Stimulated activated CD8-positive, alpha-beta memory T cell treated with anti-CD3 and anti-CD28 coated beads, Interleukin-7, amount 100 ng/mL, for 4 hours (primary cell): ENCODE measurements at places on chromosomes 12 and 14.

- no peak for DNase-seq
Measured at GRCh38 chr12:88934163-88934747, 354.0 kb upstream of the KITLG start.

DNA sequence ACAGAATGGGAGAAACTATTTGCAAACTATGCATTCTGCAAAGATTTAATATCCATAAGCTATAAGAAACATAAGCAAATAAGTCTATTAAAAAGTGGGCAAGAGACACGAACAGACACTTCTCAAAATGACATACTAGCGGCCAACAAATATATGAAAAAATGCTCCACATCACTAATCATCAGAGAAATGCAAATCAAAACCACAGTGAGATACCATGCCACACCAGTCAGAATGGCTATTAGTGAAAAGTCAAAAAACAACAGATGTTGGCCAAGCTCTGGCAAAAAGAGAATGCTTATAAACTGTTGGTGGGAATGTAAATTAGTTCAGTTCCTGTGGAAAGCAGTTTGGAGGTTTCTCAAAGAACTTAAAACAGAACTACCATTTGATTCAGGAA is 121.3 kb downstream of the KCNMB4 start:
- no peak for DNase-seq

- DNase-seq = no peak
Measured at GRCh38 chr12:19799216-19799615, 359.9 kb downstream of the AEBP2 start.

- DNase-seq = no peak
Measured at GRCh38 chr12:32889011-32889760, 7.4 kb downstream of the PKP2 start.

- DNase-seq = no peak
Measured at GRCh38 chr12:73902260-73902659, 635.4 kb upstream of the ATXN7L3B start.

GRCh38 chr12:55771736-55772135 is 28.8 kb downstream of the GDF11 start:
- no peak for DNase-seq

DNA sequence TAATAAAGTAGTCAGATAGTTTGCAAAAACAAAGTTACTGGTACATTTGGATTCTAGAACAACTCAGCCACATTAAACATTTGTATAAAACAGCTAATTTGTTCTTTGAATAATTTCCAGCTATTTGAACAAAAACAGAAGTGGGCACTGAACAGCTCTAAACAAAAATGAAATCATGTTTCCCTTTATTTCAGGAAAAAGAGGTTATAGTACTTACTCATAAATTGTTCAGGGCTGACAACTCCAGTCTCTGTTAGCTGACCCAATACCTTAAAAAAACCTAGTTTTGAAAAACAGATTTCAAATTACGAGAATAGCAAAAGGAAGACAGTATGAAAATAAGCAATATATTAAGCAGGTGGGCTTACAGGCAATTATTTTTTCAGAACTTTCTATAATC is 8.2 kb downstream of the GNPNAT1 start:
- no peak for DNase-seq

- DNase-seq = no peak
Measured at GRCh38 chr14:96380735-96381134, 11.2 kb upstream of the AK7 start.

- DNase-seq = no peak
Measured at GRCh38 chr12:55830601-55831446, 1.4 kb upstream of the DNAJC14 start.

DNA sequence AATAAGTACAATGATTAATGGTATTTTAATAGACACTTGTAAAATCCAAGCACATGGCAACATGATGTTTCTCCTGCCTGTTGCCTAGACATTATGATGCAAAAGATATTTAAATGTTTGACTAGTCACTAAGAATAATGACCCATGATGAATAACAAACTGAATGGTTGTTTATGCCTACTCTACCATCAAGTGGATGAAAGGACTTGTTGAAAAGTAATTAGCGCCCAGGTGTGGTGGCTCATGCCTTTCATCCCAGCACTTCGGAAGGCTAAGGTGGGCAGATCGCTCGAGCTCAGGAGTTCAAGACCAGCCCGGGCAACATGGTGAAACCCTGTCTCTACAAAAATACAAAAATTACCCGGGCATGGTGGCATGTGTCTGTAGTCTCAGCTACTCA is 30.7 kb downstream of the KIF21A start:
- DNase-seq = no peak

GRCh38 chr12:104856531-104856930 is 101.6 kb downstream of the SLC41A2 start:
- no peak for DNase-seq

DNA sequence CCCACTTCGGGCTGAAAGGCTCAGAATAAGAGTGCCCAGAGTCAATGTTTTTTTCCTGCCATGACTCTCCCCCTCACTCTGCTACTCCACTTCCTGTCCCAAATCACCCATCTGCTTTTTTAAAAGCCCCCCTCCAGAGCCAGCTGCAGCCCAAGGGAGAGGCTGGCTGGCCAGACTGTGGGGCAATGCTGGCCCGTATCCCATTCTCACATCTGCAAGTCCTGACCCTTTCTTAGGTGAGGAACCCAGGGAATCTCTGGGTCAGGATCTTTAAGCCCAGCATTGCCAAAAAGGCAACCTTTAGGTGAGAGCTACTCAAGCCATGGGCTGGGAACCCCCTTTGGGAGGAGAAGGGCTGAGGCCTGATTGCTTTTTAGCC is 1.7 kb upstream of the ITGA5 start:
- no peak for DNase-seq

DNA sequence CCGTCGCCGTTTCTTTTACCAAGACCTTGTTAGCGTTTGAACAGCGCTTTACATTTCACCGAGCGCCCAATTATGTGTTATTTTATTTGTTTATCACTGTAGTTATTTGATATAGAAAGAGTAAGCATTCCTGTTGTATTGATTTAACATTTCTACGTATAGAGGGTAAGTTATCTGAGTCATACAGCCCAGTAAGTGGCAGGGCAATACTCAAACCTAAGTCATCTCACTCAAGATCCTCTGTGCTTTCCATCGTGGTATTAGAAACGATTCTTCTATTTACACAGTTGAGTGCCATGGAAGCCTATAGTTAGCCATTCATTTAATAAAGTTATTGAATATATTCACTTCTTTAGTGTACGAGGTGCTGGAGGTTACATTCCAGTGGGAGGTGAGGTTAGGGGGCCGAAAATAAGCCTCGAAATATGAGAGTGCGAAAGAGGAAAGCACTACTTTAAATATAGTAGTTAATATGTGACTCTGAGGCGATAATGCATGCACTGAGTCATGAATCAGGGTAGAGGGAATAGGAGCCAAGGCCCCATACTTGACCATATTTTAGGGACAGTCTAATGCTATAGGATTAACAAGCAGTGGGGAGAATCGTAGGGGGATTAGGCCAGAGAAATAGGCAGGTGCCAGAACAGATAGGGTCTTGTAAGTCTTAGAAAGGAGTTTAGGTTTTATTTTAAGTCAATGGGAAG is 629 bp downstream of the RAD51AP1 start:
- DNase-seq = no peak

- DNase-seq = no peak
Measured at GRCh38 chr12:107418981-107419380, 266.6 kb upstream of the PWP1 start.

DNA sequence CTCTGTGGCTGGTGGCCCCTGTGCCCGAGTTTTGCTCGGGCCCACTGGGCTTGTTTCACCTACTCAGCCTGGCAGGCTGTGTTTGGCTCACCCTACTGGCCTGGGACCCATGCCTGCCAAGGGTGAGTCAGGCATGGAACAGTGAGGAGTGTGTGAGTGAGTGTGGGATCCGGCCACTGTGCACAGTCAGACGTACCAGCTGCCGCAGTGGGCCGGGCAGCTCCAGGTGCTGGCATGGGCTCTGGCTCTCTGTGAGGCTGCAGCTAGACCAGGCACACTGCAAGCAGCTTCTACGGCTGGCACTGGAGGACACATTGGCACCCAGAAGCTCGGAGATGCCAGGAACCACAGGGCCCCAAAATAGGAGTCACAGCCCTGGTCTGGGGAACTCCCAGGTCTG is 40.6 kb downstream of the HSD17B6 start:
- no peak for DNase-seq

DNA sequence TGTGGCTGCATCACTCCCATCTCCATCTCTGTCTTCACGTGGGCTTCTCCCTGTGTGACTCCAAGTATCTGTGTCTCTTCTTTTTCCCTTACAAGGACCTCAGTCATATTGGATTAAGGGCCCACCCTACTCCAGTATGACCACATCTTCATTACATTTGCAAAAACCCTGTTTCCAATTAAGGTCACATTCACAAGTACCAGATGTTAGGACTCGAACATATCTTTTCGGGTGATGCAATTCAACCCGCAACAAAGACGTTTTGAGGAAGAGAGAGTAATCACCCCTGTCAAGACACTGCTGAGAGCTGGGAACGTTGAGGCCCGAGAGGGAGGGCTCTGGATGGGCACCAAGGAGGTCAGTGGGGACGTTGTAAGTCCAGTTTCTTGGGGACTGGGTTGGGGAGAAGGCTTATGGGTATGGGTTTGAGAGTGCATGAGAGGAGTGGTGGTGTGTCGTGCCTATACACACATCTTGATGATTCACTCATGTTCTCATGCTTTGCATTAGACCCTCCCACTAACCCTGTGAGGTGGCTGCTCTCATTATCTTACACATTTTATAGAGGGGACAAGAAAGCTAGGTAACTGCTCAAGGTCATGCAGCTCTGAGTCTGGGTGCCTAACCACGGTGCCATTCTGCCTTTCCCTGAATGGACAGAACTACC is 12.1 kb upstream of the IFI27 start:
- DNase-seq = no peak

DNA sequence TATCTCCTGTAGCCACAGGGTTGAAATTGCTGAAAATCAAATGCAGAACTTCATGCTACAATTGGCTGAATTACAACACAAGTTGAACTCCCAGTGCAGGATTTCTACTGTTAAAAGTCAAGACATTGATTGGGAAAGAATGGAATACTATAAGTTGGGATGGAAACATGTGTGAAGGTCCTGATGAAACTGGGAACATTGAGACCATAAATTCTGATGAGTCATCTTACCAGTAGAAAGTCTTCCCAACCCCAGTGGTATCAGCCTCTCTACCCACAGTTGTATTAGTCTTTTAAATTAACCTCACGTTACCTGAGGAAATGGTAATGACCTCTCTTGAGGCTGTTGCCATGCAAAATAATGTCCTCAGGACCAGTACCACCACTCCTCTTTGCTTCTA is 27.4 kb upstream of the DYRK2 start:
- DNase-seq = no peak

- DNase-seq = no peak
Measured at GRCh38 chr12:51862947-51863346, 14.4 kb upstream of the FIGNL2 start.
